ENCODE measurements at places on chromosomes 11 and 22.

DNA sequence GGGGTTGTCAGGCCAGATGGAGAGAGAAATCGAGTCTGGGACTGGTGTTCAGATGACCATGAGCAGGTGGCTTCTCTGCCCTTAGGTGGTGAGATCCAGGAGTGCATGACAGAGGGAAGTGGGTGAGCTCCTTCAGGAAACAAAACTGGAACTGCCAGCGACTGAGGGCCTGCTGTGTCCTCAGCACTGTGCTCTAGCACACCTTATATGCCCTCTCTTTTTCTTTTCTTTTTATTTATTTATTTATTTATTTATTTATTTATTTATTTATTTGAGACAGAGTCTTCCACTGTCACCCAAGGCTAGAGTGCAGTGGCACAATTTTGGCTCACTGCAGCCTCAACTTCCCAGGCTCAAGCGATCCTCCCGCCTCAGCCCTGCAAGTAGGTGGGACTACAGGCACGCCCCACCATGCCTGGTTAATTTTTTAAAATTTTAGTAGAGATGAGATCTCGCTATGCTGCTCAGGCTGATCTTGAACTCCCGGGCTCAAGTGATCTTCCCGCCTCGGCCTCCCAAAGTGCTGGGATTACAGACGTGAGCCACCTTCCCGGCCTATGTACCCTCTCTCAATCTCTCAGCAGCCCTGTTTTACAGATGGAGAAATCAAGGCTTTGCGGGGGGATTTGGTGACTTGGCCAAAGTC, 14.8 kb upstream of the RASD2 start:
- no peak for DNase-seq

DNA sequence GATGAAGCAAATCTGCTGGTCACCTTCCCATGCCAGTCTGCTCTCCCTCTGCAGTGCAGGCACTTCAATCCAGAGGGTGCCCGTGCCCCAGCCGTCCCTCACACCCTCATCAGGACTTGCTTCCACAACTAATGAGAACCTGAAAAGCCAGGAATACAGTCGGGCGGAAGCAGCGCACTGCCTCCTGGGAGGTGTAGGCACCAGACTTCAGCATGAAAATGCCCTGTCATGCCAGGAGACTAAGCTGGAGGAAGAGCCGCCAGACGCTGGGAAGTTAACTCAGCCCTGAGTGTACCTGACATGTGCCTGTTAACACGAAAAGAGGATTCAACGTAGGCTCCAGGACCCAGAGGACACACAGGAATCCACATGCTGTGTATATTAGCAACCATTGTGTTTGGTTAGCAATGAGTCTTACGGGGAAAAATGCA, 40.1 kb upstream of the FLI1 start:
- DNase-seq: no peak

DNA sequence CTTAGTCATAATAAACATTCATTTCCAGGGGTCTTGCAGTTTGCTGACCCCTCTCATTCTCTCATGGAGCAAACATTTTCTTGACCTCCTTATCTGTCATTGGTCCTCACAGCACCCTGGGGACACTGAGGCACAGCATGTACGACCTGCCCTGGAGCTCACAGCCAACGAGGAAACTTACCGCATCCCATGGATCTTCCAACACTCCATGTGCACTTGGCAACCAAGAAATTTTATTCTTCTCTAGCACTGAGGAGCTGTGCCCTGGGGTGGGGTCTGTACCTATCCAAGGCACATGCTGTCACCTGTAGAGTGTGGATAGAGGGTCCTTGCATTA, 69.4 kb upstream of the IGLL5 start:
- no peak for DNase-seq

DNA sequence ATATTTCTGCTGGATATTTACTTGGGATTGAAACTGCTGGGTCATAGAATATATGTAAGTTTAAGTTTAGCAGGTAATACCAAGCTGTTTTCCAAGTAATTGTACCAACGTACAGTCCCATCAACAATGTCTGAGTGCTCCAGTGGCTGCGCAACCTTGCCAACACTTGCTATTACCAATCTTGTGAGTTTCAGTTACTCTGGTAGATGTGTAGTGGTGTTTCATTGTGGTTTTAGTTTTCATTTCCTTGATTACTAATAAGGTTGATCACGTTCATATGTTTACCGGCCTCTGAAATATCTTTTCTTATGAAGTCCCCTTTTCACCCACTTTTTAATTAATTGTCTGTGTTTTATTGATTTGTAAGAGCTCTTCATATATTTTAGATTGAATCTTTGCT, 370.6 kb upstream of the CADM1 start:
- DNase-seq: no peak

Data from NCI-H1436 (cell line).